ENCODE measurements at places on chromosomes 13 and 19. TPM values are rescaled to one million over a fixed set of nuclear protein-coding genes. Genes with fewer than 3 reads are reported as not detected.
A peak's percentile ranks its signal among the peaks of the same experiment; 100 is the strongest.

DNA sequence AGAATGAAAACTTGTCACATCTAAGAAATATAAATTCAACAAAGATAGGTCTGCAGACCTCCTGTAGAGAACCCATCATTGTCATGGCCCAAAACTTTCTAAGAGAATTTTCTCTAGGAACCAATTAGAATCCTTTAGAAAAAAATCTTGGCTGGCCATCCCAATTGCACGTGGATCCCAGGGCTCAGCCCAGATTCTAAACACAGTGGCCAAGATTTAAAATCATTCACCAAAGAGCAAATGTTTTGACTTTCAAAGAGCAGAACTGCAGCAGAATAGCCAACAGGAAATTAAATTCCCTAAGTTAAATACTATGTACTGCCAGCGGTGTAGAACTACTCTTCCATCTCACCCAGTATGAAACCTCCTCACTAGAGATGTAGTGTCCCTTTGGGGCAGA is 21.3 kb downstream of the IPO5 start:
- H3K36me3 ChIP-seq = no peaks in the 10 kb centered on the region
- H3K4me1 ChIP-seq = no peaks in the 10 kb centered on the region
- no peak overlapping the region for H3K4me3 ChIP-seq
- no peak overlapping the region for H3K27ac ChIP-seq
- DNase-seq = no peak

- H3K36me3 ChIP-seq = no peaks in the 10 kb centered on the region
- peaks cover 6% of the 10 kb centered on the region for H3K4me1 ChIP-seq
- H3K27me3 ChIP-seq = no peaks in the 10 kb centered on the region
- no peak for DNase-seq
- no peak overlapping the region for H3K27ac ChIP-seq
- no peak overlapping the region for H3K4me3 ChIP-seq
Observed at GRCh38 chr13:27117952-27118351, 53.7 kb downstream of the USP12 start.

DNA sequence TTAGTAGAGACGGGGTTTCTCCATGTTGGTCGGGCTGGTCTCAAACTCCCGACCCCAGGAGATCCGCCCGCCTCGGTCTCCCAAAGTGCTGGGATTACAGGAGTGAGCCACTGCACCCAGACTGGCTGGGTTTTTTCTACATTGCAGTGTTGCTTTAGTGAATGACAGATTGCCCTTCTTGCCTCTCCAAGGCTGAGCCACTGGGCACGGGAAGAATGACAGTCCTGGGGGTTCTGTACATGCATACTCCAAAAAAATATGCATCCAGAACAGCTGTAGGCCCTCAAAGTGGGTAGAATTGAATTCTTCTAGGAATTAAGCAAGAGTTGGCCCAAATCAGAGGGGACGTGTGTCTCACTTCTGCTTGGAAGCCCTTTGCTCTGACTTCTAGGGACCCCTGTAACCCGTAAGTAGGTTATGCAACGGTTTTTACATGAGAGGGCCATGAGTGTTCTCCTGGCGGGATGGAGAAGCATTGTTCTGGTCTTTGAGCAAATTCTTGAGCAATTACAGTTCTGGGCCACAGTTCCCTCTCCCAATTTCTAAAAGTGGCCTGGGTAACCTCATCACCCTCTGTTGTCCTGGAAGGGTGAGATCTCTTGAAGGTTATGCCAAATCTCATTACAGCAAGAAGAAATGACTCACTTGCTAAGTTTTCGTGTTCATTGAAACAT is 3.6 kb downstream of the ACTN4 start:
- H3K4me3 ChIP-seq = peak overlapping the region; percentile 100
- H3K4me1 ChIP-seq = peaks cover 12% of the 10 kb centered on the region
- DNase-seq = no peak
- peak overlapping the region; percentile 95 for H3K27ac ChIP-seq

DNA sequence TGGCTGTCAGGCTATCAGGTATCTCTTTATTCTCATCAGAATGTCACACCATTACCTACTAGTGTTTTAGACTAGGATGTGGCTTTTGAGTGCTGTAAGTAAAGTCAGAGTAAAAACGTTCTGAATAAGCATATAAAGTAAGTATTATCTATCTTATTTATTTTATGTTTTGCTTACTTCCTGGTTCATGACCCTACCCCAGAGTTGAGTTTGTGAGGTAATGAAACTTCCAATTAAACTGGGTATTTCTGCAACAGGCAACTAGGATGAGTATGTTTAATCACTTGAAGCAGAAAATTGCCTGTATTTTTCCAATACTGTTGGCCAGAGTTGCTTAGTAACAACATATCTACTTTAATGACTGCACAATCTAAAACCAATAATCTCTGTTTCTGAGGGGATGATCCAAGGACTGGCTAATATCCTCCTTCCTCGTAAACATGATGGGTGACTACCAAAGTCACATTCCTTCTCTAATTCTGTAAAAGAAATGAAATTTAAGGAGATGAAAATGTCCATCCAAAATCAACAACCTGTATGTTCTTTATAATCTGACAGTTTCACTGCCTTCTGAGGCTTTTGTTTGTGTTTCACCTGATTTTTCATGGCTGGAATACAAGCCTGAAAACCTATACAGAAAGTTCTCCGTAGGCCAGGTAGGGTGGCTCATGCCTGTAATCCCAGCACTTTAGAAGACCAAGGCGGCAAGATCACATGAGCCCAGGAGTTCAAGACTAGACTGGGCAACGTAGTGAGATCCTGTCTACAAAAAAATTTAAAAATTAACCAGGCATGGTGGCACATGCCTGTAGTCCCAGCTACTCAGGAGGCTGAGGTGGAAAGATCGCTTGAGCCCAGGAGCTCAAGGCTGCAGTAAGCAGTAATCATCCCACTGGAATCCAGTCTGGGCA is 83.1 kb downstream of the ABCC4 start:
- H3K4me3 ChIP-seq = no peak overlapping the region
- H3K27me3 ChIP-seq = no peaks in the 10 kb centered on the region
- no peak for DNase-seq
- no peak overlapping the region for H3K27ac ChIP-seq
- no peaks in the 10 kb centered on the region for H3K36me3 ChIP-seq

- H3K4me1 ChIP-seq = no peaks in the 10 kb centered on the region
- H3K4me3 ChIP-seq = no peak overlapping the region
- no peak for DNase-seq
Observed at GRCh38 chr13:34474187-34474868, 467.7 kb upstream of the NBEA start.

DNA sequence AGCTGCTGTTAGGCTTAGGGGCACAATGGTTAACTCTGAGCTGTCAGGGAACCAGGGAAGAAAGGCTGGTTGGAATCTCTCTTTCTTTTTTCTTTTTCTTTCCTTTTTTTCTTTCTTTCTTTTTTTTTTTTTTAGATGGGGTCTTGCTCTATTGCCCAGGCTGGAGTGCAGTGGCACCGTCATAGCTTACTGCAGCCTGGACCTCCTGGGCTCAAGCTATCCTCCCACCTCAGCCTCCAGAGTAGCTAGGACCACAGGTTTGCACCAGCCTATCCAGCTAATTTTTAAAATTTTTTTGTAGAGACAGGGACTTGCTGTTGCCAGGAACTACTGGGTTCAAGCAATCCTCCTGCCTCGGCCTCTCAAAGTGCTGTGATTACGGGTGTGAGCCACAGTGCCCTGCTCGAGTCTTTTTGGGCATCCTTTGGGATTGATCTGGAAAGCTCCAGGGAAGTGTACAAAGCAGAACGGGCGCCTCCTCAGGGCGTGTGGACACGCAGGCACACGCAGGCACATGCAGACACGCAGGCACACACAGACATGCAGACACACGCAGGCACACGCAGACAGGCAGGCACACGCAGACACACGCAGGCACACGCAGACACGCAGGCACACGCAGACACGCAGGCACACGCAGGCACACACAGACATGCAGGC is 99.2 kb downstream of the GADD45B start:
- no peak overlapping the region for H3K27ac ChIP-seq
- DNase-seq = peak; percentile 34
- no peaks in the 10 kb centered on the region for H3K4me1 ChIP-seq
- H3K4me3 ChIP-seq = no peak overlapping the region
- no peaks in the 10 kb centered on the region for H3K36me3 ChIP-seq

DNA sequence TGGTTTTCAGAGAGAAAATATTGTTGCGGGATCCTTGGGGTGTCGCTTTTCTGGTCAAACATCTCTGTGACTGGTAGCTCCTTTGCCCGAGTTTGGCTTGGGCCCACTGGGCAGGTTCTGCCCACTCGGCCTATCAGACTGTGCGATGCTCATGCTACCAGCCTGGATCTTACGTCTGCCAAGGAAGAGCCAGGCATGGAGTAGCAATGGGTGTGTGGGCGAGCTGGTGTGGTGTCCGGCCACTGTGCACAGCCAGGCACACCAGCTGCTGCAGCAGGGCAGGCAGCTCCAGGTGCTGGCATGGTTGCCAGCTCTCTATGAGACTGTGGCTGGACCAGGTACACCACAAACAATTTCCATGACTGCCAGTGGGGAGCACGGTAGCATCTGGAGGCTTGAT is 1351.8 kb upstream of the PCDH20 start:
- no peak for DNase-seq
- no peaks in the 10 kb centered on the region for H3K4me1 ChIP-seq
- no peaks in the 10 kb centered on the region for H3K36me3 ChIP-seq
- no peaks in the 10 kb centered on the region for H3K27me3 ChIP-seq
- no peak overlapping the region for H3K4me3 ChIP-seq
- no peak overlapping the region for H3K27ac ChIP-seq

DNA sequence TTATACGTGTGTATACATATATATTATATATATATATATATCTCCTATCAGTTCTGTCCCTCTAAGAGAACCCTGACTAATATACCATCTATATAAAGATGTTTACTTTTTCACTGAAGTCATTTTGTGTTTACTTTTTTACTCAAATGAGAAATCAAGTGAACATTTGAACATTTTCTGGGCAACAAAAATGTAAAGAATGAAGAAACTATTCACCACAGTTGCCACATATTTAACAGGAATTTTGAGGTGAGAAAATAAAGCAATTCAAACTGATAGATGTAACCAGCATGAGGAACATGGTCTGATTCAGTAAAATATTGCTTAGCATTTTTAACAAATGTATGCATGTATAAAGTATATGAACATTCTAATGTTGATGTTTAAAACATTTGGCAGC is 299.2 kb upstream of the KLHL1 start:
- H3K36me3 ChIP-seq = no peaks in the 10 kb centered on the region
- no peak for DNase-seq
- no peak overlapping the region for H3K27ac ChIP-seq
- H3K4me3 ChIP-seq = no peak overlapping the region

DNA sequence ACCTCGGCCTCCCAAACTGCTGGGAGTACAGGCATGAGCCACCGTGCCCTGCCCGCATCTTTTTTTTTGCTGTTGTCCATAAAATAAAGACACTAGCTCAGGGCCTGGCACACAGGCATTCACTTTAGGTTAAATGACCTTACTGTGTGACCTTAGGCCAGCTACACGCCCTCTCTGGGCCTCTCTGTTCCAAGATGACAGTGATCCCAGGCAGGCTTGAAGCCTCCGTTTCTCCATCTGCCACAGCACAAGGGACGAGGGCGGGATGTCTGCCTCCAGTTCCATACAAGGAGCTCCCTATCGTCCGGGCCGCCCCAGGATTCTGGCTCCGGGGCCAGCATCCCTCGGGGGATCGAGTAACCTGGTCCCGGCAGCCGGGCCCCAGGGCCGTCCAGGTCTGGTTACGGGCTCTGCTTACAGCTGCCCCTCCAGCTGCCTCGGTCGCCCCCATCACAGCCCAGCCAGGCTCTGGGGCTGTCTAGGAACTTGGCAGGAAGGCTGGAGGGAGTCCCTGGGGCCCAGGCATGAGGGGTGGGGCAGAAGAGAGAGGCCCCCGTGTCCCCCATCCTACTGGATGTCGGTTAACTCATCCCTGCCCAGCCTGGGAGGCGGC is 11.9 kb upstream of the SEMA6B start:
- H3K27ac ChIP-seq = no peak overlapping the region
- H3K4me1 ChIP-seq = no peaks in the 10 kb centered on the region
- no peaks in the 10 kb centered on the region for H3K36me3 ChIP-seq
- no peaks in the 10 kb centered on the region for H3K27me3 ChIP-seq

- no peaks in the 10 kb centered on the region for H3K4me1 ChIP-seq
- no peak overlapping the region for H3K4me3 ChIP-seq
- H3K36me3 ChIP-seq = no peaks in the 10 kb centered on the region
Observed at GRCh38 chr19:32219392-32219791, 126.0 kb upstream of the ZNF507 start.

DNA sequence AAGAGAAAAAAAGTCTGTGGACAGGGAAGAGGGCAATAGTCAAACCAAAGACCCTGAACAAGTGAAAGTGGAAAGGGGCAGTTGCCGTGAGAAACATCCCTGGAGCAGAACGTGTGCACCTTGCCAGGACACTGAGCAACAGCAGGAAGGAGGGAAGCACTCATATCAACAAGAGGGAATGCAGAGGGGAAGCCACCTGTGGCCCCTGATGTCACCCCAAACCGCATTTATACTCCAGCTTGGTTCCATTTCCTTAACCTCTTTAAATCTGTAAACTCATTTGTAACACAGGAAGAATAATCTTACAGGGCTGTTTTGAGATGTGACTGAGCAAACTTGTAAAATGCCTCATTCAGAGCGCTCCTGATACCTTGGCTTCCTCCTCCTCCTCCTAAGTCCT is 698.8 kb downstream of the DIAPH3 start:
- H3K36me3 ChIP-seq = no peaks in the 10 kb centered on the region
- no peaks in the 10 kb centered on the region for H3K4me1 ChIP-seq
- H3K27me3 ChIP-seq = no peaks in the 10 kb centered on the region
- no peak overlapping the region for H3K27ac ChIP-seq
- DNase-seq = no peak
- no peak overlapping the region for H3K4me3 ChIP-seq

Gene PDX1
- not detected for total RNA-seq

Gene SLC46A3
- 6.7 TPM for total RNA-seq

Gene PDCD2L
- total RNA-seq = 5.6 TPM

Gene NAPSA
- 1.5 TPM for total RNA-seq

Gene ZNF548
- total RNA-seq = 29.0 TPM

Gene CRB3
- not detected for total RNA-seq

Measured in aorta (tissue), 5 donors.